Stimulated activated CD4-positive, alpha-beta T cell treated with anti-CD3 and anti-CD28 coated beads, Interleukin-12 subunit alpha, Interleukin-12 subunit beta, amount 100 ng/mL, for 24 hours (primary cell): ENCODE measurements at places on chromosomes 13 and 19.
A peak's percentile ranks its signal among the peaks of the same experiment; 100 is the strongest.

- DNase-seq, result no peak
Observed at GRCh38 chr19:11552666-11553372, 6.2 kb downstream of the ELOF1 start.

DNA sequence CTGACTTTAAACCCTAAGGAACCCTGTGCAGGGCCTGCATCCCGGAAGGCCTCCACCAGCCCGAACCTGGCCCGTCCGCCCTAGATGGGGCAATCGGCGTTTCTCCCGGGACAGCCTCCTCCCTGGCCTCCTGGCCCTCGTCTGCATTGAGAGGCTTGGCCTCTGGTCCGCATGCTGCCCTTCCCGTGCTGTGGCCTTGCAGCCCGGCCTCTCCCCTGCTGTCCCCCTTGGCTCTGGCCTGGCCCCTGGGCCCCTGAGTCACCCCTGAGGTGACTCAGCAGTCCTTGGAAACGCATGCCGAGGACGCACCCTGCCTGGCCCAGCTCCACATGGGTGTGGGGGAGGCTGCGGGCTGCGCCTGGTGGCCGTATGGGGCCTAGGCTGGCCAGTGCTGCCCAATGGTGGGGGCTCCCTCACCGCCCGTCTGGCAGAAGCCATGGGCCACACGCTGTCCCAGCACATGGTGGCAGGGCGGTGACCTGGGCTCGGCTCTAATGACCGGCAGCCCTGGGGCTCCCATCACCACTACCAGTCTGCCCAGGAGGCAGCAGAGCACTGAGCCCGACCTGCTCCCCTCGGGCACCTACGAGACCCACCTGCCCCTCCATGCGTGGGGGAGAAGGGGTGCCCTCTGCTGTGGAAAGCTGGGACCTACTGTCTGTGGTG, 25.7 kb downstream of the SH3GL1 start:
- no peak for DNase-seq

- DNase-seq, result no peak
Observed at GRCh38 chr19:27971071-27971470, 1241.9 kb downstream of the UQCRFS1 start.

- no peak for DNase-seq
Observed at GRCh38 chr13:90105849-90106496, 1241.5 kb upstream of the MIR17HG start.

GRCh38 chr19:5070930-5071329, 102.0 kb downstream of the KDM4B start:
- DNase-seq, result no peak

DNA sequence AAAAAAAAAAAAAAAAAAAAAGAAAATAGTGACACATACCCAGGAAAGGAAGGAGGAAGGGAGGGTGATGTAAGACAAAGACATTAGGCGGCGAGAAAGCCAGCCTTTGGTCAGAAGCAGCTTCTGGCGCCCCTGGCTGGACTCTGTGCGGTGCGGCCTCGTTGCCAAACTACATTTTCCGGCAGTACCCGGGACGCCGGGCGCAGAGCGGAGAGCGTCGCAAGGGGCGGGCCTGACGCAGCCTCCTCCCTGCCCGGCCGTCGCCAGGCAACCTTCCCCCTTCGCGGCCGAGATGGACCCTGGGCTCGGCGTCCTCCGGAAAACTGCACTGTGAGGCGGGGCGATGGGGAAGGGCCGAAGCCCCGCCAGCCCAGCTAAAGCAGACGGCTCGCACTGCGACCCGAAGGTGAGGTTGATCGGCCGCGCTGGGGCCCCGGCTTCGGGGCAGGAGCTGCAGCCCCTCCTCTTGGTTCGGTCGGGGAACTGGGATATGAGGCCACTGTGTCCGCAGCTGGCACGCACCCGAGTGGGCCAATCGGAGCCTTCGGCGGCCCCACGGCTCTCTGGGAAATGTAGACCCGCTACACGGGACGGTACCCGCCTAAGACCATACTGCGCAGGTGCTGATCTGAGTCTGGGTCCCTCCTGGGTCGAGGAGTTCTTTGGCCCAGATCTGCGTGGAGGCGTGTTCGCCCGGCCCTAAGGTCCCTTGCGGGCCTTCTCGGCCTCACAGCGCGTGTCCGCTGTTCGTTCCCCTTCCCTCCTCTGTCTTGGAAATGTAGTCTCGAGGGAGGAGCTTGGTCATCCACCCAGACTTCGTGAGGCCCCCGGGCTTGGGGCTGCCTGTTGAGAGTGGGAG, 2.3 kb upstream of the MZF1 start:
- peak; percentile 63 for DNase-seq

- DNase-seq, result no peak
Observed at GRCh38 chr13:74710006-74710405, 575.8 kb upstream of the KLF12 start.

GRCh38 chr19:51799774-51800472, 5.0 kb downstream of the FPR3 start:
- no peak for DNase-seq

DNA sequence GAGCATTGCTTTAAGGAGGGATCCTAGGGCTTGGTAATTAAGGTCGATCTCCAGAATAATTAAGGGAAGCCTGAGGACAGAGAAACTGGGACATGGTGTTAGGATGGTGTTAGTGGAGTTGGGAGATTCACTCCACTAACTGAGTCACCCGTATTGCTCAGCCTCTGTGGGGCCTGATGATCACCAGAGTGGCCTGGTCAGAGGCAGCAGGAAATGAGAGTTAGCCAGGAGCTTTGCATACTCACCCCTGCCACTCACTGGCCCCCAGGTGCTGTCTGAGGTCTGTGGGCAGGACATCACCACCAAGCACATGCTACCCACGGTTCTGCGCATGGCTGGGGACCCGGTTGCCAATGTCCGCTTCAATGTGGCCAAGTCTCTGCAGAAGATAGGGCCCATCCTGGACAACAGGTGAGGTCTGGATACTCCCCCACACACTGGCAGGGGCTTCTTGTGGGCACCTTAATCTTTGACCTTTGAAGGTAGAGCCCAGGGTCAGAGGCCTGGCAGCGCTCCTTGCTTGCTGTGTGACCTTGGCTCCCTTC, 32.1 kb downstream of the PPP2R1A start:
- DNase-seq, result no peak

DNA sequence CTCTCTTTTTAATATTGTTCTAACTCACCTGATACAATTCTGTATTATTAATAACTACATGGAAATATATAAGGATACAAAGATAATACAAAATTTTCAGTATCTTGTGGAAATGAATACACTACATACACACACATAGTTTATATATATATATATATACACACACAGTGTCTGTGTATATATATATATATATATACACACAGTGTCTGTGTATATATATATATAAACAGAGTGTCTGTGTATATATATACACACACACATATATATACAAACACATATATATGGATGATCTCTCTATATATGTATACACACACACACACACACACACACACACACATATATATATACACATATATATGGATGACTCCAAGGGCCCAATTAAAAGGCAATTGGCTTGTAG, 749.1 kb downstream of the DACH1 start:
- DNase-seq, result no peak

DNA sequence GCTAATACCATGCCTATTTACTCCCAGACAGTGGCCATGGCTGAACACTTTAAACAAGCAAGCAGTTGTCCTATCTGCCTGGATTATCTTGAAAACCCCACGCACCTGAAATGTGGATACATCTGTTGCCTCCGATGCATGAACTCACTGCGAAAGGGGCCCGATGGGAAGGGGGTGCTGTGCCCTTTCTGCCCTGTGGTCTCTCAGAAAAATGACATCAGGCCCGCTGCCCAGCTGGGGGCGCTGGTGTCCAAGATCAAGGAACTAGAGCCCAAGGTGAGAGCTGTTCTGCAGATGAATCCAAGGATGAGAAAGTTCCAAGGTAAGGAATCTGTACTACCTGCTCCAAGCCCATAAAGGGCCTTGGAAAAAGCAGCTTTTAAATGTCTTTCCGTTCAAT, 8.6 kb downstream of the RFPL4AL1 start:
- no peak for DNase-seq

DNA sequence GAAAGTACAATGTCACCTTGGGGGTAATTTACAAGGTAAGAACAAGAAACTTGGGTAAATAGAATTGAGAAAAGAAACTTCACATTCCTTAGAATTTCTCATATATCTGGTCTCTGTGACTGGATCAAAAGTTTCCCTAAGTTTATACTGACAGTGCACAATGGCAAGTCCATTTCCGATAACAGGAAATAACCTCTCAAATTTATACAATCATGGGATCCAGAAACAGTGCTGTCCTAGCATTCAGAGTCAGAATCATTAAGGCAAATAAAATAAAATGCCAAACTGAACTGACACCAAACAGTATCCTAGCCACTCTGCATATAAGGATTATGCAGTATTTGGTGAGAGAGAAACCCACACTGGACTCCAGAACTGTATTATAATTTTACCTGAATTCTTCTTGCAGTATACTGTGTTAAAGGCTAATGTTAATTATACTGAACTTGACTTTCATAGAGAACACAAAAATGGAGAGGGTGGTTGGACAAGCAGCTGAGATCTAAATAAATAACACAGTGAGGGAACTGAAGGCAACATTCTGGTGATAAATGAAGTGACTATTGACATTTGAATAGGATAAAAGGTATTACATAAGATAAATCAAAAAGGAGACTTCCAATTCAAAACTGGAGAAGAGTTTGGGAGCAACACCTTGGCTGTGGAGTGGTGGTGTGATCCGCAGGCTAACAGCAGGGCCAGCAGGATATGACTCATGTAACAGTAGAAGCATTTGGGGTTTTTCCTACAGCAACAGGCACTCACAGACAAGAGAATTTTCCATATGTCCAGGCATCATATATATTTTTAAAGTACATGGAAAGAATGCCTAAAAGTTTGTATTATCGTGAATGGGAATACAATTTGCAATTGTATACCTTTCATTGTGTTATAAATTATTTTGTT, 932.5 kb upstream of the MIR17HG start:
- no peak for DNase-seq

- no peak for DNase-seq
Observed at GRCh38 chr19:36330216-36330615, 48.8 kb downstream of the ZFP14 start.

DNA sequence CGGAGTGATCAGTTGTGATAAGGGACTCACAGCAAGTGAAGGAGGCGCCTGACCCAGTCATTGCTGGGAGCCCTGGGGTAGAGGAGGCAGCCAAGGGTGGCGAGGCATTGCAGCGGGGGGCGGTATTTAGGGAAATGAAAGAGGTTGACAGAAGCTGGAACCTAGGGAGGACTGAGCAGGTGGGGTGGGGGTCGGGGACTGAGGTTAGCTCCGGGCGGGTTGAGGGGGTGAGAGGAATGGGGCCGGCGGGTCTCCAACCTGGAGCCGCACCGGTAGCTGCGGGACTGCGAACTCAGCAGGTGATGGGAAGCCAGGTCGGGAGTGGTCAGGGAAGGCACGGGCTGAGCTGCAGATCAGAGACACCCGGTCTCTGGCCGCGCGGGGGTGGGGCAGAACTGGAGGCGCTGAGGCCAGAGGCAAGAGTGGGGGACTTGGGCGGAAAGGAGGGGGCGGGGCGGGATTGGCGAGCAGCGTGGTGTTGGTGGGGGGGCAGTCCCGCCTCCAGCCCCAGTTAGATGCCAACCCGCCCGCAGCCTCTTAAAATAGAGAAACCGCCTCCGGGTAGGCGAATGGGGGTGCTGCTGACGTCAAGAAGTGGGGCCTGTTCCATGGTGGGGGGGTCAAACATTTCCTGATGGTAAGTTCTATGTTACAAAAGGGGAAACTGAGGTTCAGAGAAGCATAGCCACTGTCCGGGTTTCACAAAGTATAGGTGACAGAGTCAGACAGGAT, 1.5 kb downstream of the MAST3 start:
- no peak for DNase-seq

- DNase-seq, result peak; percentile 82
Observed at GRCh38 chr19:3125900-3126524, 9.8 kb upstream of the GNA15 start.

DNA sequence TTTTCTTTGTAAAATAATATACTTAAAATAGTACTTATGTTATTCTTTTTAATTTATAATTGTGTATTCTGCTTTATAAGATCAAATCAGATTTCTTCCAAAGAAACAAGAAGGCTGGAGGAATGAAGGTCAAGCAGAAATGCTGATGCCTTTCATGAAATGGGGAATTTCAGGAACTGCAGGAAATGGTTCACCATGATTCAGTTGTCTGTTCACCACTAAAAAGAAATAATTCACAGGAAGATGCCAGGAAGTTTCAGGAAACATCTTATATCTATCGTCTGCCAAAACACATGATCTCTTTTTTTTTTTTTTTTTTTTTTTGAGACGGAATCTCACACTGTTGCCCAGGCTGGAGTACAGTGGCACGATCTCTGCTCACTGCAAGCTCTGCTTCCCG, 15.7 kb upstream of the SCEL start:
- no peak for DNase-seq

- no peak for DNase-seq
Observed at GRCh38 chr13:75978818-75979217, 342.7 kb downstream of the LMO7 start.

GRCh38 chr19:28466107-28467045, 746.6 kb downstream of the UQCRFS1 start:
- peak; percentile 23 for DNase-seq

- no peak for DNase-seq
Observed at GRCh38 chr13:112057736-112058518, 9.0 kb upstream of the SOX1 start.

GRCh38 chr13:106568299-106569003, 514 bp upstream of the ARGLU1 start:
- no peak for DNase-seq

DNA sequence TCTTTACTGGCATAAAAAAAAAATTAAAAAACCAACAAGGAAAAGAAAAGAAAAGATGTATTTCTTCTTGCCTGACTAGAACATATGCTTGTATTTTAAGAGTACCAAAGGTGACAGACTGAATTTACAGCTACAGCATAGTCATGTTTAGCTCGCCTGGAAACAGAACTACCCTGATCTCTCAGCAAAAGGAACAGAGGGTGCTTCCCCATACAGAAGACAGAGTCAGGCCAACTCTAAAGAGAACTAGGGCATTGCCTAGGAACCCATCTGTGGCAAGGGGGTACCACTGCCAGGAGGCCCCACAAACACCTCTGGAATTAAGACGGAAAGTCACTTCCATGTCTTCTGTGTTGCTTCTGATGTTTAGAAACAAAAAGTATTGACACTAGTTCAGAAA, 252.1 kb upstream of the STARD13 start:
- no peak for DNase-seq

DNA sequence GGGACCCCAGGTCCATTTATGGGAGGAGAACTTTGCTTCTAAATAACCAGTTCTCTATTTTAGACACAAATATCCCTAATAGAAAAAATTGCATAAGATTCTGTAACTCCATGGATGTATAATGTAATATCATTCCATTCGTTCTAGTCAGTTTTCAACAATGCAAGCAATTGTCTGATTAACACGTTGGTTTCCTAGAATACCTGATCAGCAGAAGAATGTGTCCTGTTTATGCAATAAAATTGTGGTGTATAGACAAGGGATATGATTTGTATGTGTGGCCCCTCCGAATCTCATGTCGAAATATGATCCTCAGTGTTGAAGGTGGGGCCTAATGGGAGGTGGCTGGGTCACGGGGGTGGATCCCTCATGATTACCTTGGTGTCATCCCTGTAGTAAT, 62.1 kb downstream of the RUBCNL start:
- no peak for DNase-seq

- no peak for DNase-seq
Observed at GRCh38 chr19:18020212-18021085, 12.5 kb downstream of the ARRDC2 start.

- DNase-seq, result no peak
Observed at GRCh38 chr13:111917086-111917485, 149.9 kb upstream of the SOX1 start.

- DNase-seq, result no peak
Observed at GRCh38 chr13:44078806-44079376, 199.2 kb downstream of the LACC1 start.
